Right cardiac atrium (tissue), 5 donors: ENCODE measurements at places on chromosomes 1 and 21. TPM values are rescaled to one million over a fixed set of nuclear protein-coding genes. Genes with fewer than 3 reads are reported as not detected.

DNA sequence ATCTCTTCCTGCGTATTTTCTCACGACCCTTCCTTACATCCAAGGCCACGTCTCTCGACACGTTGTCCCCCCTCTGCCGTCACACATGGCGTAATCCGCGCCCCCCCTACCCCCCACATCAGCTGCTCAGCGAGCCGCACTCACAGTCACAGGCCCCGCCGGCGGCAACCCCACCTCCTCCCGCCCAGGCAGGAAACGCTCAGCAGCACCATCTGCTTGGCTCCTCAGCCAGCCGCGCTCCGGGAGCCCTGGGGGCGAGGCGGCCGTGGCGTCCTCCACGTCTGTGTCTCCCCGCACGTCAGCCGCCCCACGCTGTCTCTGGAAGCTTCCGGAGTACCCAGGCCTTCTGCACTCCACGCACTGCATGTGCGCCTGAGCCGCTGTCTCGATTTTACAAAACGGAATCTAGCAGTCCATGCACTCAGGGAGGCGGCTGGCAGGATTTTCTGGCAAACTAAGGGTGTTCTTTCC lies 64.6 kb downstream of the SIK1 start:
- DNase-seq, result peak; percentile 92

DNA sequence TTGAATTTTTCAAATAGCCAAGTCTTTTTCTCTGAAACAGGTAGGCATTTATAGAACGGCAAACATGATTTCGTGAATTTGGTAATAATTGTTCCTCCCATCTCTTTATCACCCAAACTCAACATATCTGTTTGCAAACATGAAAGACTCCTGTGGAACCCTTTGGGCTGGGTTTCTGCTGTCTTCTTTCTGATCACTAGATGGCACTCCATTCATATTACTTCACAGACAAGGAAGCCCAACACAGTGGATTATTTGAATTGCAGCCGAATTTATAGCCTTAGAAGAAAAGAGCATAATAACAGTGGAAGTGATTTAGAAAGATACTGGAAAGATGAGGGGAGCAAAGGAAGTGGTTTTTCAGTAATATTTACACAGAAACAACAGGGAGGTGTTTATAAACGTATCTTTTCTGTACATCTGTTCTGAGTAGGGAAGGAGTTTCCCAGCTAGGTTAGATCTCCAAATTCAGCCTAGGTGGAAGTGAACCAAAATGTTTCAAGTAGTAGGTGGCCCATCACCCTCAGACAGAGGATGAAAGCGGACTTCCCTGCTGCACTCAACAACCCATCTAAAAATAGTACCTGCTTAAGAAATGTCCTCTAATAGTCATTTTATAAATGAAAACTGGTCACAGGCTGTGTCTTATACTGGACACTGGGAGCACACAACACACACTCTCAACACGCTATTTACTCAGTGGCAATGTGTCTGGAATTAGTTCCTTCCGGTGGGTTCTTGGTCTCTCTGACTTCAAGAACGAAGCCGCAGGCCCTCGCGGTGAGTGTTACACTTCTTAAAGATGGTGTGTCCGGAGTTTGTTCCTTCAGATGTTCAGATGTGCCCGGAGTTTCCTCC lies 67.6 kb downstream of the MAP3K21 start:
- DNase-seq, result no peak

DNA sequence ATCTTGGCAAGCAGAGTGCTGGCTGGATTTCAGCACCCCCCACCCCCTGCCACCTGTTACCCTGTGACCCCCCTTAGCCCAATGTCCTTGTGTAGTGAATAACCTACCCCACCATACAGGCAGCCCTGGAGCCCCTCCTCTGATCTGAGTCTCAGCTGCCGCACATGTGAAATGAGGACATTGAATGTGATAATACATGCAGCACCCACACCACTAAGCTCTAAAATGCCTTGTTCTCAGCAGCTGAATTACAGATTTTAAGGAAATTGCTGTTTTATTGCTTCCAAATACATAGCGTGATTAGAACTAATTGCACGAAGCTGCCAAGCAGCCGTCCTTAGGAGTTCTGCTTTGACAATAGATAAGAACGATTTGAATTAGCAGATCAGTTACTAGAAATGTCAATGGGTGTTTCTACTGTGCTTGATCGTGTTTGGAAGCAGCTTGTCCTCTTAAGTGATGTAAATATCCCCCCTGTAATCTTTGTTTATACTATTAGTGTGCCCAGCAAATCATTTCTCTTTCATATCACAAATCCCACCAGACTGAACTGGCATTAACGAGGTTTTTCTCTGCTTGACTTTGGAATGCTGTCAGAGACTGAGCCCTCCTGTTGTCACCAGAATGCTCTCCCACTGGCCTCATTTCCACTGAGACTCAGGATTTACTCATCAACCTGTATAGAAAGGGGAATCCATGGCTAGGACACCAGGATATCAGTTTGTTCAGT lies 4.9 kb downstream of the SLAMF8 start:
- no peak for DNase-seq

DNA sequence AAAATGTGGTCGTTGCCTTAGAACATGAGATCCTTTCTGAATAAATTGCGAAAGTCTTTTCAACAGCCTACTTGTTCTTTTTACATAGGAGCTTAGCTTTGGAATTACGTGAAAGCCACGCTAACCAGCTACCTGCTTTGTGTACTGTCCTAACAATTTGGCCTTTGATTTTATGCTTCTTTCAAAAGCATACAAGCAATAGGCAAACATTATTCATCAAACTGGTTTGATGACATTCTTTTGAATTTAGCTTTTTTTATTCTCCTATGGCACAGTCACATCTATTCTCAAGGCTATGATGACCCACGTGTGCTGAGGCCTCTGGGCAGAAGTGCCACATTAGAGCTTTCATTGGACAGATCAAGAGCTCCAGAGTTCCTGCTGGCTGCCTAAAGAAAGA lies 178.0 kb upstream of the DPT start:
- DNase-seq, result no peak

The NCMAP gene
- 0.21 TPM for total RNA-seq

The FMN2 gene
- total RNA-seq, result not detected

The ZBTB8A gene
- 3.2 TPM for total RNA-seq

DNA sequence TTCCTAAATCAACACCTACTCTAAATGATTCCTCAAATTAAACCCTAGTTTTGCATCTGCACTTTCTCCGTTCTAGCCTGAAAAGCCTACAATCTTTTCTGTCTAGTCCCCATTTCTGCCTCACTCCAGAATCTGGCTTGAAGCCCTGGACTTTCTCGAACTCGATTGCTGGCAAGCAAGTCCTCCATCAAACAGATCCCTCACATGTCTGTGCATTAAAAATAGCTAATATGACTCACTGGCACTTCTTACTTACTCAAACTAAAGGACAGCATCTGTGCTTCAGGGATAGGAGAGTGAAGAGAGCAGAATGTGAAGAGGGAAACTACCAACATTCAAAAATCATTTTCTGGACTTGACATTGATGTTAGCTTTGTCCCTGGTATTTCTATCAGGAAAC lies 51.8 kb upstream of the CXADR start:
- DNase-seq, result no peak

The SLC35E2B gene
- 16.9 TPM for total RNA-seq

DNA sequence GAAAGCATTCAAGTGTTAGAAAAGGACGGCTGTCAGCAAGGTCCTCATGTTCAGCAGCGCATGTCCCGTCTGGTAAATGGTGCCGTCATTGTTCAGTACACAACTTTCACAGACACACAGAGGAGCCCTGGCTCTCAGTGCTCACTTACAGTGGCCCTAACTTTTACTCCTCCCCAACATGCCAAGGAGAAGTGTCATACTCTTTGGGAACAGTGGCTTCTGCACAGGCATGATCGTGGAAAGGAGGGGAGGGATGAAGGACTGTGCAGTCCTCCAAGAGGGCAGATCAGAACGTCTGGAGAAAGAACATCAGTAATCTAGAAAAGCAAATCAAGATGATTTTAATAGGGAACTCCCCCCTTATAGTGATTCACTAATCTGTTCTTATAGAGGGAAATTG lies 3.8 kb upstream of the GRHL3 start:
- no peak for DNase-seq

The CD5L gene
- total RNA-seq, result not detected

The OR2M5 gene
- not detected for total RNA-seq

The GREM2 gene
- total RNA-seq, result not detected

The SERTAD4 gene
- total RNA-seq, result 11.4 TPM

The LRRC39 gene
- 155 TPM for total RNA-seq

The MX1 gene
- 17.3 TPM for total RNA-seq

DNA sequence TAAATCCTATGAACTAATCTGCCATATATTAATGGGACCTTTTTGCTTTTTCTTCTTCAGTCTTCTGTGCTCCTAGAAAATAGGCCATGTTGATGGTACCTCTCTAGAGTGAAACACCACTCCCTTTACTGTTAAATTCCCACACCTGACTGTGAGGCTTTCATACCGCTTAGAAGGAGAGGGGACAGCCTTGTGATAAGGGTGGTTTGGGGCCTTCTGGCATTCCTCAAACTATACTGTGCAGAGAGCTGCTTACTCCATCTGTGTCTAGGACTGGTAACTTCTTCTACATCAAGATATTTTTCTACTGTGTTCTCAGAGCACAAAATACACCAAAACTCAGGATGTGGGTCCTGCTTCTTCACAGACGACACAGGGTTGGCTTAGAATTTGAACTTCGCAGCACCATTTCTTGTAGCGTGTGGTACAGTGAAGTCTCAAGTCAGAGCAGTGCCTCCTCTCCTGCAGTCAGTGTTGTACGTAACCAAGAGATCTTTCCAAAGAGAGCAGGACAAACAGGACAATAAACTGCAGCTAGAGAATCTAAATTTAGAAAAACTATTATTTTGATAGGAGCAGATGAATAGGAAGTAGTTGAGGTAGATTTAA lies 43.8 kb downstream of the MACO1 start:
- DNase-seq, result no peak

- DNase-seq, result peak; percentile 71
These were observed 27.3 kb upstream of the EVA1B start for GRCh38 chr1:36350659-36351226.

DNA sequence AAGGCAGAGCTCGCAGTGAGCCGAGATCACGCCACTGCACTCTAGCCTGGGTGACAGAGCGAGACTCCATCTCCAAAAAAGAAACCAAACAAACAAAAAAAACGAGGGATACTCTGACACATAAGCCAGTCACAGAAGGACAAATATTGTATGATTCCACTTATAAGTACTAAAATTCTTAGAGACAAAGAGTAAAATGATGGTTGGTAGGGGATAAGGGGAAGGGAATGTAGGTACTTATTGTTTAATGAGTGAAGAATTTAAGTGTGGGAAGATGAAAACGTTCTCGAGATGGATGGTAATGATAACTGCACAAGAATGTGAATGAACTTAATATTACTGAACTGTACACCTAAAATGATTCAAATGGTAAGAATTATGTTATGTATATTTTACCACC lies 66.7 kb upstream of the GUCA2A start:
- no peak for DNase-seq

DNA sequence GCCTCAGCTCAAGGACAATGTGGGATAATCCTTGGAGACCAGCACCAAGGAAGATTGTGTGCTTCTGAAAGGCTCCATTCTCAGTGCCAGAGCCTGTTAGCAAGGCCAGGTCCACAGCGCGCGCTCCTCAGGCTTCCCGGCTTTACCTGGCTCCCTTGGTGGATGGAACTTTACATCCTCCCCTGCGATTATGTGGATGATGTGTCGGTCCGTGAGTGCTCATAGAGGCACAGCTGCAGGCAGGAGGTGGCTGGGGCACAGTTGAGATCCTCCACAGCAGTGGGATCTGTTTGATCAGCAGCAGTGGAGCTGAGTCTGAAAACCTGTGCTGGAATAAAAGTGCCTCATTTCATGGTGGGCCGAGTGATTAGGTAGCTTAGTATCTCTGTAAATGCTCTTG lies 62.7 kb downstream of the PRDM2 start:
- no peak for DNase-seq

GRCh38 chr1:214126697-214127146 lies 138.9 kb downstream of the PROX1 start:
- no peak for DNase-seq

- DNase-seq, result no peak
These were observed 51.6 kb downstream of the PLEKHA6 start for GRCh38 chr1:204308023-204308628.

DNA sequence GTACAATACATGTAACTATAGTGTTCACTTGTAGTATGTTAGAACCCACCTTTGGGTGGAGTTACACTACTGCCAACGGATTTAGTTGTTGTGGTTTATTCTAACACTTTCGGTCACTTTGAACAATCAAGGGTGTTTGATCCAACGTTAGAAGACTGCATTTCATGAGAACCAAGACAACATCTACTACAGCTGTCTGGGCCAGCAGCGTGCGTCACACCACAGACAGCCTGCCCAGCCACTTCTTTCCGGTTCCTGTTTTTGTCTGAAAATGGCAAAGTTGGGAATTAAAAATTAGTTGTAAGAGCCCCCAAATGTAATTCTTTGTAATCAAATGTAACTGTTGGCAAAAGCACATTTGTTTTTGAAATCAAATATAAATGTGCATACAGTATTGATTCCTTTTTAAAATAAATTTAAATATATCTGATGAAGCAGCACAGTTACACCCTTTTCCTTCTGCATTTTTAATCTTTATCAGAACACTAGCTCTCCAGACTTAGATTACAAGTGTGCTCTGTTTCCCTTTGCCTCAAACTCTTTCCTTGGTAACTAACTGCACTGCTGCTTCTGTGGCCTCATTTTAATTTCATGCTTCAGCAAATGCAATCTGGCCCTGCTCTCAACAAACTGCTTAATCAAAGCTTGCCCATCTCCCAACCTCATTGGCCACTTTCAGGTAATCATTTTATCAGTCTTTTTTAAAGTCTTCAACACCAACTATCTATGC lies 86.6 kb upstream of the DPH5 start:
- peak; percentile 84 for DNase-seq

- DNase-seq, result no peak
These were observed 62.3 kb upstream of the RCOR3 start for GRCh38 chr1:211196880-211197279.

DNA sequence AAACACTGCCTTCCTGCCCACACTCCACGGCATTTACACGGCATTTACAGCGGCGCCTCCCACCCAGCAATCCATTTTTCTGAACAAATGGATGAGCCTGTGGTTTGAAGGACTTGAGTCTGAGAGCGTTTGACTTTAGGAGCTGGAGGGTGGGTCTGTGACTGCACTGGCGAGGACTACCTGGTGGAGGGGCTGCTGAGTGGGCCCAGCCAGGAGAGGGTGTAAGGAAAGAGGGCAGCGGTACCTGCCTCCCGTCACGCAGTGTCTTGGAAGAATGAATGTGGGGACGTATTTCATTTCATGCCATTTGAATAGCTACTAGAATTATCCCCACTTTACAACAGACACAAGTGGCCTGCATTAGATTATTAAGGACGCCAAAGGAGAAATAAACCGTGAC lies 62.9 kb downstream of the B3GALT5 start:
- no peak for DNase-seq

DNA sequence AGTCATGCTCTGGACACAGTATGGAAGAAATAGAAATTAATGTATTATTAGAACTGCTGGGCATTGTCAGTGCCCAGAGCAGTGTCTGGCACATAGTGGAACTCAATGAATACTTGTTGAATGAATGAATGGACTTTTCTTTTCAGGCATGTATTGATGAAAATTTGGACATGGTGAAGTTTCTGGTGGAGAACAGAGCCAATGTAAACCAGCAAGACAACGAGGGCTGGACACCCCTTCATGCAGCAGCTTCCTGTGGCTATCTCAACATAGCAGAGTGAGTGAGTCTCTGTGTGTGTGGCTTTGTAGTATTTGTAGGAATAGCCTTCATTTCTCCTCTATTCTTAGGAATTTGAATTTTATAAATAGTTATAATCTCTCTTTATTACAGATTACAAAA lies 68.1 kb downstream of the PPP1R12B start:
- DNase-seq, result no peak

- DNase-seq, result no peak
These were observed 83.3 kb downstream of the FBXO2 start for GRCh38 chr1:11570821-11571380.

- peak; percentile 27 for DNase-seq
These were observed 354.0 kb upstream of the DUSP10 start for GRCh38 chr1:222095606-222096475.
